ENCODE measurements at places on chromosomes 3 and 15.
A peak's percentile ranks its signal among the peaks of the same experiment; 100 is the strongest.

GRCh38 chr15:81275711-81276392 lies 48.1 kb downstream of the STARD5 start:
- no peak for DNase-seq

- DNase-seq: no peak
Measured at GRCh38 chr3:111917300-111917699, 58.2 kb downstream of the PHLDB2 start.

GRCh38 chr3:177306252-177306651 lies 109.0 kb upstream of the TBL1XR1 start:
- no peak for DNase-seq

DNA sequence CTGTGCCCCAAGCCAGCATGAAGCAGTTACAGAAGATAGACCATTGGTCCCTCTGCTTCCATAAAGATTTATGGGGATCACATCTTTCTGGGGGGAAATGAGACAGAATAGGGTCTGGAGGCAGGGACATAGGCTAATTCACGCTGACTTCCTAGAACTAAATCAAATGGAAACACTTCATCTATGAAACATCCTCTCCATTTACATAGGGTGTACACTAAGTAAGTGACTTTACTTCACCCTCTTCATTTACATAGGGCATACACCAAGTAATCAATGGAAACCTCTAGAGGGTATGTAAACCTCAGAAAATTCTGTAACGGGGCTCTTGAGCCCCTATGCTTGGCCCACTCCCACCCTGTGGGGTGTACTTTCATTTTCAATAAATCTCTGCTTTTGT lies 10.1 kb downstream of the LINS1 start:
- DNase-seq: no peak

DNA sequence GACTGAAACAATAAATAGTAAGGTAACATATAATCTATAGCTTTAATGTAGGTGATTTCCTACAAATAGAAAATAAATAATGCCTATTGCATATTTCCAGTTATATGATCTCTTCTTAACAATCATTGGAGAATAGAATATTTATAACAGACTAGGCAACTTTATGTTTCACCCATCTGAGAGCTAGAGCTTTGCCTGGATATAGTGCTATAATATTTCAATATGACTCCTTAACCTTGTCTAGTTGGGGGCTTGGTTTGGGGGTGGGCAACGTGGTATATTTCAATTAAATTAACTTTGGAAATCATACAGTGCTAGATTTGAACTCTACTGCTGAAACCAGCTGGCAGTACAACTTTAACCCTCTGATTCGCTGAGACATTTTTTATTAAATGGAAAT lies 265.2 kb downstream of the CNTN4 start:
- no peak for DNase-seq

- DNase-seq: no peak
Measured at GRCh38 chr15:81163961-81164800, 30.1 kb downstream of the CFAP161 start.

DNA sequence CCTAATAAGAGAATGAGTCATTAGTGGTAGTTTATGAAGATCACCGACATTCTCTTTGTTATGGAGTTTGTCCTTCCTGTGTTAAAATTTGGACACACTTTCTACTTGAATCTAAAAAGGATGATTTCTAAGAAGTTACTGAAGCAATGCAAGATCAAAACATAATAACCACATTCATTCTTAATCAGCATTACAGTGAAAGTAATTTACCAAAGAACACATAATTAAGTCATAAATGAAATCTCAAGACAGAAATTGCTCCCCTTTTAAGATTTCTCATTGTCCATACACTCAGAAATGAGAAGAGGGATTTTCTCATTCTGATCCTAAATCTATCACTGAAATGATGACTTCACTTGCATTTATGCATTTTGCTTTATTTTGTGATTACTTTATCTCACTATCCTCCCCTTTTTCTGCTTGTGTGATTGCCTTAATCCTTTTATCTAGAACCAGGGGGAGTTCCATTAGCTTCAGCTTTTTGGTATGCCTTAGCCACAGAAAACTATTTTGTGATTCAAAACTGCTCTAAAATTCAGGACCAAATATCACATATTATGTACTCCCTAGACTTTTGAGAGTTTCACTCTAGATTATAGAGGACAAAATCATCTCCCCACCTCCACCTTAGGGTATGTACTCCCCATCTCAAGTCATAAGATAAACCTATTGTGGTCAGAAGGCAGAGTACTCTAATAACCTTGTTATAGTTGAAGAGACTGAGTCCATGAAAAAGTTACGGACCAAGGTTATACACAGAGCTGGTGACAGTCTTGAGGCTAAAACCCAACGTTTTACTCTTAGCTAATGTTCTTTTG lies 817.6 kb upstream of the CFAP20DC start:
- DNase-seq: no peak

GRCh38 chr15:73902121-73903020 lies 23.9 kb upstream of the LOXL1 start:
- DNase-seq: no peak

DNA sequence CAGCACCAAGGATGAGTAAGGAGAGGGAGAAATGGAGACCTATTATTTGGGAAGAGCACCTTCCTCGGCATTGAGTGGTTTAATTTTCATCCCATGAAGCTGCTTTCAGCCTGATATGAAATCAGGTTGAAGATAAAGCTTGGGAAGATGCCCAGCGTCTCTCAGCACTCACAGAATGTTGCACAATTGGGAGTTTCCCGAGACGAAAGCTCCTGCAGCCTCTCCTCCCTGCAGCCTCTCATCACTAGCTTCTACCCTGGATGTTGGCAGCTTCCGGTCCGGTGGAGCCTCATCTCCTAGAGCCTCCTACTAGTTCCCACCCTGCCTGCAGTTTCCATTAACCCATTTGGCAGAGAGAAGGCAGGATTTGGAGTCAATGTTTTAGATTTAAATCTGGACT lies 40.3 kb downstream of the EDEM1 start:
- no peak for DNase-seq

DNA sequence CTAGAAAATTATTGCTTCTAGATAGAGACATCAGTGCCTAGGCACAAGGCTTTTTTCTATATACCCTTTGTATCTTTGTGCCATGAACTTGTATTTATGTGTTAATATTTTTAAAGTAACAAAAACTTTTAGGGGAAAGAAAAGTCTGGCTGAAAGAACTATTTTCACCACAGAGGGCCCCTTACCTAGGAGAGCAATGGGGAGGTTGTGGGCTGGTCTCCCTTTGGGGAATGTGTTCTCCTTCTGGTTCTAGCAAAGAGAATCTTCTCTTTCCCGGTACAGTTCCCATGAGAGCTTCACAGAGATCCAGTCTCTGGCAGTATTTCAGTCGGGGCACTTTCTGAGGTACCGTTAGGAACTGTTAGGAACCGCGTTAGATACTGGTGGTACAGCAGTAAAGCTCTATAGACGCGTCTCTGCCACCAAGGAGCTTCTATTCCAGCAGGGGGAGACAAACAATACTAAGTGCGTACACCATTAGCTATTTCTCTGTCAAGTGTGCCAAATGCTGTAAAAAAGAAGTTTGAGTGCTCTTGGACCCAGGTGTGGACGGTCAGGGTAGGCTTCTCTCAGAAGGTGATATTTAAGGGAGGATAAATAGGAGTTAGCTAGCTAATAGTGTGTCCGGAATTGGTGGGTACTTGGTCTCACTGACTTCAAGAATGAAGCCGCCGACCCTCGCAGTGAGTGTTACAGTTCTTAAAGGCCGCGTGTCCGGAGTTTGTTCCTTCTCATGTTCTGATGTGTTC lies 4.6 kb upstream of the EPB42 start:
- peak; percentile 61 for DNase-seq

DNA sequence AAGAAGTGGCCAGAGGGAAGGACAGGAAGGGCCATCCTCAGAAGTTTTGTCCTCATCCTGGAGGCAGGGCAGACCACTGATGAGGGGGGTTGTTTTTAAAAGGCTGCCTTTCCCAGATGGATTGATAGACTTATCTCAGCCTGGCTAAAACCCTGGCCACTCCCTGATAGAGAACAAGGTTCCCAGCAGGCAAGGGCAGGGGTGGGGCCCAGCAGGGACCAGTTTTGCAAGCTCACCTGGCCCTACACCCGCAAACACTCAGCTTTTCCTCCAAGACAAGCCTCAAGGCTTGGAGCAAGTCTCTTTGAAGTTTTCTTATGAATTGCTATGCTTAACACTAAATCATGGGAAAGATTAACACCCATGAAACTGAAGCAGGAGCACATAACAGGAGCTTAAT lies 9.1 kb downstream of the LIPC start:
- DNase-seq: no peak

- DNase-seq: peak; percentile 9
Measured at GRCh38 chr3:185059766-185060165, 93.1 kb downstream of the C3orf70 start.

DNA sequence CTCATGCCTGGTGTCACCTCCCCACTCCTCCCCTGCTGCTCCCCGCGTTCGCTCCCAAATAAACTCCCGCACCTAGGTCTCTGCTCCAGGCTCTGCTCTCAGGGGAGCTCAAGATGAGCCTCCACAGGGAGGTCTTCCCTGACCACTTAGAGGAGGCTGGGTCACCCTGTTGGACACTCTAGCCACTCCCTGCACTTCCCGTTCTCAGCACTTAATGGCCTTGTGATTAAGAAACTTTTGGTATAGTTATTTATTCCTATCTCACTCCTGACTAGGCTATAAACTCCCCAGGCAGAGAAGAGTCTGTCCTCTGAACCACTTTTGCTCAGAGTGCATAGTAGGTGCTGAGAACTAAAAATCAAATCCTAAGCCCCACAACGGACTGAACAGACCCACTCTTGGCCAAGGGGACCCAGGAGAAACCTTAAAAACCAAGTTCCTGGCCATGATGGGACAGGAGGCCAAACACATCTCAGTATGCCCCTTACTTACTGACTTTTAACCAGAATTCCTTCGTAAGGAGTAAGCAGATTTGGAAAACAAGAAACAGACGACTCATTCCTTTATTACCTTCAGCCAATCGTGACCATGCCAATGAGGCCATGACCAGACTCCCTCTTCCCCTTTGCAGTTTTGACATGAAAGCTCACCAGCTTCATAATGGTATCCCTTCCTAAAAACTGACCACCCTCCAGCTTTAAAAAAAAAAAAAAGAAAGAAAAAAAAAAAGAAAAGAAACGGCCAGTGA lies 69.0 kb upstream of the HRH1 start:
- no peak for DNase-seq

Measured in CD4-positive, alpha-beta T cell treated with Interleukin-1 beta for 1 hour (primary cell).